ENCODE measurements at places on chromosomes 5 and 9.

- DNase-seq, result peak; percentile 56
Observed at GRCh38 chr5:168076561-168076991, 214.9 kb upstream of the WWC1 start.

GRCh38 chr5:95471487-95471886 lies 80.3 kb downstream of the FAM81B start:
- no peak for DNase-seq

DNA sequence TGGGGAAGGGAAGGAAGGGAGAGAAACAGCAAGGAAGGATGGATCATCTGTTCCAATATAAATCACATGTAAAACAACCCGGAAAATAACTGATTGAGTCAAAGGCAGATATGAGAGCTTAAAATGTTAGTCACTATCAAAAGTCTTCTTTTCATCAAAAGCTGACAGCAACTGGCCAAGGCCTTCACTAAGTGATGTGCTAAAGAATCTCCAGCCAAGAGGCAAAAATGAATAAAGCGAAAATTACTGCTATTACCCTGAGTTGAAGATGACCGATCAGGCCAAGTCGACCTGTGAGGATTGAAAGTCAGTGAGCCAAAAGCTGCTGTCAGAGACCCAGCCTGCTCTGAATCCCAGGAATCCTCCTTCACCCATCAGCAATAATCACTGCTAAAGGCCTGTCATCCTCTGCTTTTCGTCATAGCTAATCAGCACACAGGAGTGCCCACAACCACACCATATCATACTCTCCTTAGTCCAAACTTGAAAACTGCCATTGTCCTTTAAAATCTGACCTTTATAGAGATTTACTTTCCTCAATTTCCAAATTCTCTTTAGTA lies 736.9 kb downstream of the TLE1 start:
- no peak for DNase-seq

- no peak for DNase-seq
Observed at GRCh38 chr9:124279531-124280175, 21.9 kb downstream of the NEK6 start.

GRCh38 chr9:30591461-30591860 lies 1793.0 kb upstream of the ACO1 start:
- no peak for DNase-seq

Data from lower leg skin (tissue), 4 donors.